Thyroid gland (tissue), 4 donors: ENCODE measurements at places on chromosomes 4 and X. TPM values are rescaled to one million over a fixed set of nuclear protein-coding genes. Genes with fewer than 3 reads are reported as not detected.

- no peaks in the 10 kb centered on the region for H3K36me3 ChIP-seq
- H3K27me3 ChIP-seq = no peaks in the 10 kb centered on the region
- no peak overlapping the region for H3K4me3 ChIP-seq
Observed at GRCh38 chr4:53532521-53532920, 58.8 kb downstream of the LNX1 start.

DNA sequence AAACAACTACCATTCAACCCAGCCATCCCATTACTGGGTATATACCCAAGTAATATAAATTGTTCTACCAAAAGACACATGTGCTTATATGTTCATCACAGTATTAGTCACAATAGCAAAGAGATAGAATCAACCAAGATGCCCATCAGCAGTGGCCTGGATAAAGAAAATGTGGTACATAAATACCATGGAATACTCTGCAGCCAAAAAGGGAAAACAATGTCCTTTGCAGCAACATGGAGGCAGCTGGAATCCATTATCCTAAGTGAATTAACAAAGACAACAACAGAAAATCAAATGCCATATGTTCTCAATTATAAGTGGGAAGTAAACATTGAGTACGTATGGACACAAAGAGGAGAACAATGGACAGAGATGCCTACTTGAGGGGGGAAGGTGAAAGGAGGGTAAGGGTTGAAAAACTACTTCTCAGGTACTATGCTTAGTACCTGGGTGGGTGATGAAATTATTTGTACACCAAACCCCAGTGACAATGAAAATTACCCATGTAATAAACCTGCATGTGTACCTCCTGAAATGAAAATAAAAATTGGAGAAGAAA, 632.1 kb upstream of the AADAT start:
- H3K36me3 ChIP-seq = no peaks in the 10 kb centered on the region
- H3K4me3 ChIP-seq = no peak overlapping the region
- no peaks in the 10 kb centered on the region for H3K27me3 ChIP-seq

DNA sequence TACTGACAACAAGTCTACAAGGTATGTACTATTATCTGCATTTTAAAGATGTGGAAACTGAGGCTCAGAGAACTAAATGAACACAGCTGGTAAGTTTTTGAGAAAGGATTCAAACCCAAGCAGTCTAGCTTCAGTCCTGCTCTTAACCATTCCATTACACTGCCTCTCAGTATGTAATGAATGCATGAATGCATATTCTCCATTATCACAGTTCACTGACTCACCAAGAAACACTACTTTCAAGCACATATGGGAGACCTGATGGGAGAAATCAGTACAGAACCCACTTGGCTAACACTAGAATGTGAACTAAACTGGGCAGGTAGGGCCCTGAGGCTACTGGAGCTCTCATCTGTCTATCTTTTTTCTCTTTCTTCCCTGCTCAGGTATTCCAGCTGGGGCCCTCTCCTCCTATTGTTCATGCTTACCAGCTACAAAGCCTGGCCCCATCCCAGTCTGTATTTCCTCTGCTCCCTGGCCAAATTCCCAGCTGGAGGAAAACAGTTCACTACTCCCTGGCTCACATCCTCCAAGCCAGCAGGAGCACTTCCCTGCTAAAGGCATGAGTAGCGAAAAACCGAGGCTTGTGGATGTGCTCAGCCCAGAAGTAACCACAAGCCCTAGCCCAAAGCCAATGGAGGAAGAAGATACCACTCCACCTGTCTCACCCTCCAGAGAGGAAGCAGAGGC, 178.2 kb upstream of the ARHGEF9 start:
- no peak for DNase-seq
- no peak overlapping the region for H3K27ac ChIP-seq
- no peaks in the 10 kb centered on the region for H3K4me1 ChIP-seq
- H3K27me3 ChIP-seq = no peaks in the 10 kb centered on the region
- H3K4me3 ChIP-seq = no peak overlapping the region

GRCh38 chr4:7139167-7139982, 53.0 kb upstream of the SORCS2 start:
- H3K36me3 ChIP-seq = no peaks in the 10 kb centered on the region
- H3K27ac ChIP-seq = no peak overlapping the region

DNA sequence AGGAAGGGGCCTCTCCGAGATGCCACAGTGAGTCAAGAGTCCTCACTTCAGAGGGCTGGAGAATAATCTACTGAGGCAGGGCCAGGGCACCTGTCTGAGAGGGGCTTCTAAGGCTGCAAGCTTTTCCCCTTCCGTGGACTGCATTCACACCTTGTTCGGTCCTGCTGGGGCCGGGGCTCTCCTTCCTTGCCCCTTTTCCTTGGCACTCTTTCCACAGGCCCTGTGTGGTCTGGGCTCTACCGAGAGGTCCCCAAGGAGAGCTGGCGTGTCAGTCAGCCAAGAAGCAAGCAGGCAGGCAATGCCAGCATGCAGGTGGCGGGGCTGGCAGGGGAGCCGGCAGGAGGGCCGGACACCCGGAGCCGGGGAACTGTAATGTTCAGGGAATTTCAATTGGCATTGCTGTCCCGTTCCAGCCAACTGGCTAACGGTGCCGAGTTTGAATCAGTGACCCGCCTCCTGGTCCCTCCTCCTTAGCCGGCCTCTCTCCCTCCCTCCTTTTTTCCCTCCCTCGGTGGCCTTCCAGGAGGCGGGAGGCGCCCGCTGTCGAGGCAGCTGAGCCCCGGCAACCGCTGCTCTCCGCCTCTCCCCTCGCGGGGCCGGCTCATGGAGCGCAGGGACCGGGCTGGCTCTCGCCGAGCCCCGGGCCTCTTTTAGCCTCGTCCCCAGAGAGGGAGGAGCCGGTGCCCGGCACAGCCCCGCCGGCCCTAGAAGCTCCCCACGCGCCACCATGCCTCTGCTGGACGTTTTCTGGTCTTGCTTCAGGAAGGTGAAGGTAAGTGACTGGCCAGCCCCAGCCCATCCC, at the start of gene STARD8:
Gene STARD8, plus strand, starts transcription at position 511 of the 802 bp plus-strand sequence. Its CDS starts 217 bp downstream, at position 728.
- no peak within 1 kb of the TSS for H3K27ac ChIP-seq
- H3K4me3 ChIP-seq = no peak within 1 kb of the TSS
- no peaks in the 10 kb centered on the region for H3K27me3 ChIP-seq
- H3K4me1 ChIP-seq = peaks cover 3% of the 10 kb centered on the region

GRIPAP1 gene
- 33.7 TPM for total RNA-seq

TMSB15C gene
- total RNA-seq = 0.67 TPM

ZNF185 gene
- 23.2 TPM for total RNA-seq

NUDT10 gene
- total RNA-seq = 2.5 TPM

SLC49A3 gene
- total RNA-seq = 20.7 TPM
